ENCODE measurements at places on chromosomes 11 and 22. TPM values are rescaled to one million over a fixed set of nuclear protein-coding genes. Genes with fewer than 3 reads are reported as not detected.

Gene MOGAT2
- not detected for total RNA-seq

Gene NRIP3
- total RNA-seq = 13.5 TPM

DNA sequence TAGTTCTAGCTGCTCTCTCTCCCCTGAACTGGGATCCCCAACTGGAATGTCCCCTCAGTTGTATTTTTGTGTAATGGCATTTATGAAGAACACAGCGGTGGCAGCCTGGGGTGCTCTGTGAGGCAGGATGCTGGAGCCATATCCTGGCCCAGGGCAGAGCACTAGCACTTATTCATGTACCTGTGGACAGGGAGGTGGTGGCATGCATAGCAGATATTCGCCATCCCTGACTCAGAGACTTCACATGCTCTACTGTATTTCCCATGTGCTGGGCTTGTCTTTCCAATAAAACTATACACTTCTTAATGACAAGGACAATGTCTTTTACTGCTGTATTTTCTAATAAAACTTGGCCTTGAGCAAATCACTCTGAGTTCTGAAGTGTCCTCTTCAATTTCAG, 125.3 kb downstream of the ADAMTS15 start:
- no peak for DNase-seq

DNA sequence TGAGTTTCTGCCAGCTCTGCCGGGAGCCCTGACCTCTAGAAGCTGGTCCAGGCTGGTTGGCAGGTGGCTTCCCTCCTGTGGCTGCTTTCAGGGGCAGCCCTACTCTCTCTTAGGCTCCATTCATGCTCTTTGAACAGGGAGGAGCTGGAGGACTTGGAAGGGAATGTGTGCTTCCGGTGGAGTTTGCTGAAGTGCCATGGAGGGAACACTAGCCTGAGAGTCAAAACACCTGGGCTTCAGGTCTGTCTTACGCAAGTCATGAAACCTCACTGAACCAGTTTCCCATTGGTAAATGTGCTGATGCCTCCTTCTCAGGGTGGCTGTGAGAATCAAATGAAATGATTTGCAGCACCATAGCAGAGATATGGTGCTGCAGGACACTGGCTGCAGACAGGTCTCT, 224.5 kb downstream of the KIRREL3 start:
- no peak for DNase-seq

- DNase-seq = no peak
Observed at GRCh38 chr11:93849201-93849600, 1.2 kb downstream of the VSTM5 start.

- no peak for DNase-seq
Observed at GRCh38 chr22:46829117-46829891, 66.9 kb downstream of the TBC1D22A start.

DNA sequence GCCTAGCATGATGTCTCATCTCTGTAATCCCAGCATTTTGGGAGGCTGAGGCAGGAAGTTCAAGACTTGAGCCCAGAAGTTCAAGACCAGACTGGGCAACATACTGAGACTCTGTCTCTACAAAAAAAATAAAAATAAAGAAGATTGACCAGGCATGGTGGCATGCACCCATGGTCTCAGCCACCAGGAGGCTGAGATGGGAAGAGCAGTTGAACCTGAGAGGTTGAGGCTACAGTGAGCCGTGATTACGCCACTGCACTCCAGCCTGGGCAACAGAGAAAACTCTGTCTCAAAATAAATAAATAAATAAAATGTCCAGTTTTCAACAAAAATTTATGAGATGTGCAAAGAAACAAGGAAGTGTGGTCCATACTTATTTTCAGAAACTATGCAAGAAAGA, 28.3 kb downstream of the EFCAB6 start:
- no peak for DNase-seq

Data from NCI-H460 (cell line).